ENCODE measurements at places on chromosomes 3 and 15. TPM values are rescaled to one million over a fixed set of nuclear protein-coding genes. Genes with fewer than 3 reads are reported as not detected.

- H3K4me3 ChIP-seq: no peak overlapping the region
- DNase-seq: no peak
- H3K4me1 ChIP-seq: no peaks in the 10 kb centered on the region
- no peaks in the 10 kb centered on the region for H3K27me3 ChIP-seq
- H3K36me3 ChIP-seq: no peaks in the 10 kb centered on the region
Observed at GRCh38 chr3:98172621-98173020, 6.1 kb downstream of the OR5H15 start.

- H3K27ac ChIP-seq: no peak overlapping the region
- no peaks in the 10 kb centered on the region for H3K4me1 ChIP-seq
- no peak overlapping the region for H3K4me3 ChIP-seq
- no peak for DNase-seq
- H3K27me3 ChIP-seq: no peaks in the 10 kb centered on the region
- no peaks in the 10 kb centered on the region for H3K36me3 ChIP-seq
Observed at GRCh38 chr15:47484997-47485396, 232.3 kb upstream of the SEMA6D start.

The POPDC2 gene
- 9.5 TPM for polyA plus RNA-seq

DNA sequence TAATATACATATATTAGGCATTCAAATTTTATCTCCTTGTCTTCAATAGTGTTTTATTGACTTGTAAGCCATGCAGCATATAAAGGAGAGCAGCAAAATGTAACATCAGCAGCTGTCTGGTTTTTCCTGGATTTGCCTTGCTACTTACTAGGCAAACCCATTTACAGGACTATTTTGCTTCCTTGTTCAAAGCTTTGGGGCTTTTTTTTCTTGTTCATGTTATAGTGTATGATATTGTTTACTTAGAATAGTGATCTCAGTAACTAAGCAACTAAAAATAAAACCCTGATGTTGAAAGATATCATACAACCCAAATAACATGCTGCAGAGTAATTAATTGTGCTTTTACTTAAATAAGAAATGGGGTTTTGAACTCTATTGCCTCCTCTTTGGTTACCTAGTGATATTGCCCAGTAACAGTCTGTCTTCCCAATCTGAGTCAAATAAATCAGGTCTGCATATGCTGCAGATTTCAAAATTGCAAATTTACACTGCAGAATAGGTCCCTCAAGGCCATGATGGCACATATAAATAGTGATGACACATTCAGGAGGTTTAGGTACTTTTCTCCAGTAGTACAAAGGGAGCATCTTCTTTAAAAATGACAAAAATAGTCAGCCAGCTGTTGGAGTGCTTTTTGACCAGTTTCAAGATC is 578.1 kb upstream of the NECTIN3 start:
- H3K27ac ChIP-seq: no peak overlapping the region
- DNase-seq: no peak
- no peaks in the 10 kb centered on the region for H3K4me1 ChIP-seq
- H3K4me3 ChIP-seq: no peak overlapping the region

GRCh38 chr3:4695846-4696245 is 202.7 kb downstream of the ITPR1 start:
- DNase-seq: no peak
- no peaks in the 10 kb centered on the region for H3K27me3 ChIP-seq
- H3K36me3 ChIP-seq: peaks cover 87% of the 10 kb centered on the region
- H3K27ac ChIP-seq: no peak overlapping the region

The CCRL2 gene
- 3.3 TPM for polyA plus RNA-seq

GRCh38 chr3:150335631-150336030 is 72.5 kb upstream of the TSC22D2 start:
- no peak for DNase-seq
- no peaks in the 10 kb centered on the region for H3K4me1 ChIP-seq
- H3K4me3 ChIP-seq: no peak overlapping the region
- H3K27me3 ChIP-seq: no peaks in the 10 kb centered on the region
- no peaks in the 10 kb centered on the region for H3K36me3 ChIP-seq
- H3K27ac ChIP-seq: no peak overlapping the region

DNA sequence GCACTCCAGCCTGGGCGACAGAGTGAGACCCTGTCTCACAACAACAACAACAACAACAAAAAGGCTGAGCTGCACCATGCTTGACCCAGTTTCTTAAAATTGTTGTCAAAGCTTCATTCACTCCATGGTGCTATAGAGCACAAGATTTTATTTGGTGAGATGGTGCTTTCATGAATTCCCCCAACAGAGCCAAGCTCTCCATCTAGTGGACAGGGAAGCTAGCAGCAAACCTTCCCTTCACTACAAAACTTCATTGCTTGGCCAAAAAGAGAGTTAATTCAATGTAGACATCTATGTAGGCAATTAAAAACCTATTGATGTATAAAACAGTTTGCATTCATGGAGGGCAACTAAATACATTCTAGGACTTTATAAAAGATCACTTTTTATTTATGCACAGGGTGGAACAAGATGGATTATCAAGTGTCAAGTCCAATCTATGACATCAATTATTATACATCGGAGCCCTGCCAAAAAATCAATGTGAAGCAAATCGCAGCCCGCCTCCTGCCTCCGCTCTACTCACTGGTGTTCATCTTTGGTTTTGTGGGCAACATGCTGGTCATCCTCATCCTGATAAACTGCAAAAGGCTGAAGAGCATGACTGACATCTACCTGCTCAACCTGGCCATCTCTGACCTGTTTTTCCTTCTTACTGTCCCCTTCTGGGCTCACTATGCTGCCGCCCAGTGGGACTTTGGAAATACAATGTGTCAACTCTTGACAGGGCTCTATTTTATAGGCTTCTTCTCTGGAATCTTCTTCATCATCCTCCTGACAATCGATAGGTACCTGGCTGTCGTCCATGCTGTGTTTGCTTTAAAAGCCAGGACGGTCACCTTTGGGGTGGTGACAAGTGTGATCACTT is 2.0 kb downstream of the CCR5 start:
- H3K4me1 ChIP-seq: peaks cover 19% of the 10 kb centered on the region
- H3K4me3 ChIP-seq: no peak overlapping the region
- peaks cover 2% of the 10 kb centered on the region for H3K27me3 ChIP-seq
- DNase-seq: peak; percentile 41

The SLC51B gene
- not detected for polyA plus RNA-seq

The GOLGA6D gene
- polyA plus RNA-seq: not detected

DNA sequence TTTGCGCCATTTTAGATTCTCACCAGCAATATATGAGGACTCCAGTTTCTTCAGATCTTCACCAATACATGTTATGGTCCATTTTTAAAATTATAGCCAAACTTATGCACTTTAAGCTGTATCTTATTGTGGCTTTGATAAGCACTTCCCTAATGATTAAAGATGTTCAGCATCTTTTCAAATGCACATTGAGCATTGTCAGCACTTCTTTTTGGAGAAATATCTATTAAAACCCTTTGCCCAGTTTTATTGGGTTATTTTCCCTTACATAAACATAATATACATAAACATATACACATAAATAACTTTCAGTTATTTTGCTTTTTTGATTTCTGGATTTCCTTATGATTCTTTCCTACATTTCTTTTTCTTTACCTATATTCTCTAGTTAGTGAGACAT is 83.8 kb downstream of the ROBO1 start:
- H3K36me3 ChIP-seq: no peaks in the 10 kb centered on the region
- no peaks in the 10 kb centered on the region for H3K4me1 ChIP-seq
- H3K27me3 ChIP-seq: no peaks in the 10 kb centered on the region
- H3K4me3 ChIP-seq: no peak overlapping the region
- no peak overlapping the region for H3K27ac ChIP-seq
- no peak for DNase-seq

The SI gene
- polyA plus RNA-seq: not detected

The ANKRD34C gene
- not detected for polyA plus RNA-seq

GRCh38 chr3:172138792-172139507 is 99.6 kb downstream of the FNDC3B start:
- DNase-seq: no peak
- H3K36me3 ChIP-seq: no peaks in the 10 kb centered on the region
- H3K27me3 ChIP-seq: peaks cover 9% of the 10 kb centered on the region

The IMPG2 gene
- 0.21 TPM for polyA plus RNA-seq

DNA sequence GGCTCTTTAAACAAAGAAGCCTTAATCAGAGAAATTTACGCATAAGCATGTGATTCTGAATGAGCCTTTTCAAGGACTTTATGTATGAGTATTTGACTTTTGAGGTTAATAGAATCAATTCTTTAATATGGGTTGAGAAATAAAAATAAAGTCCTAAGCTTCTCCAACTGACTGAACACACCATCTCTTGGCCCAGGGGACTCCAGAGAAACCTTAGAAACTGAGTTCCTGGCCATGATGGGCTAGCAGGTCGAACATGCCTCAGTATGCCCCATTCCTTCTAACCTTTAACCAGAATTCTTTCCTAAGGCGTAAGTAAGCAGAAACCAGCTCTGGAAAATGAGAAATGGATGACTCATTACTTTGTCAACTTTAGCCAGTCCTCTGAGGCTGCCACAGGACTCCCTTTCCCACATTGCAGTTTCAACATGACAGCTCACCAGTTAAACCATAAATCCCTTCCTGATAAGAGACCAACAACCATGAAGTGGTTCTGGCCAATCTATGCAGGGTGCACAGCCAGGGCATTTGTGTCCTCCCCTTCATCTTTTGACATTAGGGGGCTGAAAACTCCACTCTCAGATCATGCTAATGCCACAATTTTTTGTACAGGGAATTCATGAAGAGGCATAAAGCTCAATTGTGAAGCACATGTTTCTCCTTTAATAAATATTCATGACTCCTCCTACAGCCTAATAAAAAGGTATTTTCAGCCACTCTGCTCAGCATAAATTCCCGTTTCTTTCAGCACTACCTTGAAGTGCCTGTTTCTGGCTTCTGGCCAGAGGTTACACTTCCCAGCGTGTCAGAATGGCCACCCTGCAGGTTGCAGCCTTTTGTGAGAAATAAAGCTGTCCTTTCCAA is 33.3 kb downstream of the TM4SF18 start:
- H3K27me3 ChIP-seq: no peaks in the 10 kb centered on the region
- H3K36me3 ChIP-seq: no peaks in the 10 kb centered on the region
- no peaks in the 10 kb centered on the region for H3K4me1 ChIP-seq
- DNase-seq: no peak
- no peak overlapping the region for H3K4me3 ChIP-seq
- no peak overlapping the region for H3K27ac ChIP-seq

DNA sequence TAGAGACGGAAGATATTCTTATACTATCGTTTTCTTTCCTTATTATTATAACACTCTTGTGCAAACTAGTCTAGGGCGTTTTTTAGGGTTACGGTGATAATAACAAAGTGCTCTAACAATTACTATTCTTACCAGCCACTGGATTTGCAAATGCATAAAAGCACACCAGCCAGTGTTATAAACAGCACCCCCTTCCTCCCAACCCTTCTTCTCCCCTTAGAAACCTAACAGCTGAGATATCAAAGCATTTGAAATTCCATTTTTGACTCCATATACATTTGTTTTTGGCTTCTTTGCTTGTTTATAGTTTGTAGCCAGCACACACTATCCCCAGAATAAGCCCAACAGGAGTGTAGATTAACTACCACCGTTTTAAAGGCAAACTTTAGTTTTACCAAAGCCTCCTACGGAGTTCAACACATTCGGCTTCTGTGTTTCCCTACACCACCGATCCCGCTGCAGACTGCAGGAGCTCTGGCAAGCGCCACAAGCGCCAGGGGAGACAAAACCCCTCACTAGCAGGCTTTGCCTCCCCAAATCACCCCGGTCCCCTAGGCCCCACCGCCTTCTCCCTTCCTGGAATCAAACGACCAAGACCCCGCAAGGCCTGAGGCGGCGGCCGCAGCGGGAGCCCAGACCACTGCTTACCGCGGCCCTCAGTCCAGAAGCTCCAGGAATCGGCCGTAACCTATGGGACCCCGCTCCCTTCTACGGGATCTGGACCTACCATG is 461 bp downstream of the COPB2 start:
- no peaks in the 10 kb centered on the region for H3K27me3 ChIP-seq
- peak overlapping the region; percentile 79 for H3K4me3 ChIP-seq
- DNase-seq: no peak
- H3K36me3 ChIP-seq: peaks cover 5% of the 10 kb centered on the region
- peak overlapping the region; percentile 86 for H3K27ac ChIP-seq

GRCh38 chr3:29649815-29650547 is 369.1 kb downstream of the RBMS3 start:
- H3K27me3 ChIP-seq: no peaks in the 10 kb centered on the region
- H3K36me3 ChIP-seq: no peaks in the 10 kb centered on the region
- peak; percentile 3 for DNase-seq
- H3K27ac ChIP-seq: no peak overlapping the region

- no peak for DNase-seq
- no peaks in the 10 kb centered on the region for H3K27me3 ChIP-seq
- no peak overlapping the region for H3K4me3 ChIP-seq
- H3K4me1 ChIP-seq: no peaks in the 10 kb centered on the region
Observed at GRCh38 chr3:157294491-157294890, 134.5 kb upstream of the CCNL1 start.

DNA sequence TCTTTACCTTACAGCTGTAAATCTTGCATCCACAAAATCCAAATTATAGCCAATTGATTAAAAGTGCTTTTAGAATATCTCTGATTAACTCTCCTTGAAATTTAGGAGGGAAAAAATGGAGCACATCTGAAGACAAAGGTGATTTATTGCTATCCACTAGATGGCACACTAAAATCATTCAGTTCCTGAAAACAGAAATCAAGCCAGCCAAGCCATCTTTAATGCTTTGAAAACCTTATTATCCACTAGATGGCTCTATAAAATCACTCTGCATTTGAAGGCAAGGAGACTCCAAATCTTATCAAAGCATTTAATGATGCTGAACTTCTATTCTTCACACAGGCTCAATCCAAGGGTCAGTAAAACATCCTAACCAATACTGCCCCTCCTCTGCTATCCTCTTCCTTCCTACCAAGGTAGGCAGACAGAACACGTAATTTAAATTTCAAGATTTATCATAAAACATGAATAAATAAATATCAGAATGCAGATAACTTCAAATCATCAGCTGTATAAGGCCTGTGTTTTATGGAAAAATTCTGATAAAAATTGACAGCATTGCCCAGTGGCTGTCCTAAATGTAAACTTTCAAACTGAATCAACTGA is 48.4 kb downstream of the GOLIM4 start:
- H3K36me3 ChIP-seq: peaks cover 3% of the 10 kb centered on the region
- no peaks in the 10 kb centered on the region for H3K27me3 ChIP-seq
- no peaks in the 10 kb centered on the region for H3K4me1 ChIP-seq
- H3K27ac ChIP-seq: no peak overlapping the region

The SLC22A13 gene
- polyA plus RNA-seq: not detected

GRCh38 chr3:188687389-188687788 is 484.4 kb upstream of the TPRG1 start:
- no peak overlapping the region for H3K4me3 ChIP-seq
- no peaks in the 10 kb centered on the region for H3K36me3 ChIP-seq
- no peak overlapping the region for H3K27ac ChIP-seq

The CAMP gene
- 0.30 TPM for polyA plus RNA-seq

- DNase-seq: no peak
- no peaks in the 10 kb centered on the region for H3K27me3 ChIP-seq
- H3K4me3 ChIP-seq: no peak overlapping the region
- H3K36me3 ChIP-seq: no peaks in the 10 kb centered on the region
- no peaks in the 10 kb centered on the region for H3K4me1 ChIP-seq
Observed at GRCh38 chr15:95363646-95364045, 966.9 kb upstream of the NR2F2 start.

GRCh38 chr3:18295171-18295920 is 129.8 kb downstream of the SATB1 start:
- DNase-seq: peak; percentile 62
- no peaks in the 10 kb centered on the region for H3K27me3 ChIP-seq
- H3K4me1 ChIP-seq: peaks cover 4% of the 10 kb centered on the region
- no peaks in the 10 kb centered on the region for H3K36me3 ChIP-seq

The TRPC1 gene
- polyA plus RNA-seq: 0.85 TPM

GRCh38 chr15:71708051-71708429 is 102.3 kb upstream of the NR2E3 start:
- H3K27me3 ChIP-seq: peaks cover 8% of the 10 kb centered on the region
- no peaks in the 10 kb centered on the region for H3K4me1 ChIP-seq
- no peak overlapping the region for H3K27ac ChIP-seq
- H3K4me3 ChIP-seq: no peak overlapping the region

- H3K27ac ChIP-seq: no peak overlapping the region
- H3K4me1 ChIP-seq: peaks cover 3% of the 10 kb centered on the region
Observed at GRCh38 chr3:127566833-127567232, 23.7 kb downstream of the TPRA1 start.

Data from B cell (primary cell).